ENCODE measurements at places on chromosomes 6 and 20.

- DNase-seq = peak; percentile 26
Measured at GRCh38 chr6:97282238-97282725, 734 bp downstream of the MMS22L start.

DNA sequence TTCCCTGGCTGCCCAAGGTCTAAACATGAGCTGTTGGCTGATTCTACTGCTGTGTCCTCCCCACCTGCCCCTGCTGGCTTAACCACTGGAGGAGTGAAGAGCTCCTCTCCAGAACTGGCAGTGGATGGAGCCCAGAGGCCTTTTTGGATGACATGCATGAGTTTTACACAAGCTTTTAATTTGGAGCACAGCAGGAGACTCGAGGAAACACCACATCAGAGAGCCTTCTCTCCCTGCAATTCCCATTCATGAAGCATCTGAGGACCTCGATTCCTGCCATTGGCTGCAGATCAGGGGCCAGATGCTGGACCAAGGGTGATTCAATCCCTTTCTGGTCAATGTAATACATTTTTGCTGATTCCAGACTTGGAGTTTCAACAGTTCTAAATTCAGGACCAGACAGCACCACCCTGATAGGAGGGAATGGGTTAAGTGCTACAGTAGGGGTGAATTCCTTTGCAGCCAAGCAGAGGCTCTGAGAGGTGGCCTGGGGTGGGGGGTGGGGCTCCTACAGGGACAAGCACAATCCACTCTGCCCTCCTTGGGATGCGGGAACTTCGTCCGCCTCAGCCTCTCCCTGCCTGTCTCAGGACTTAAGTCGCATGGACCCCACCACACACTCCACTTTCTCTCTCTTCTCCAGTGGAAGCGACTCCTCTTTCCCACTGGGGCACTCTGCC is 599 bp upstream of the PSORS1C1 start:
- peak; percentile 82 for DNase-seq

DNA sequence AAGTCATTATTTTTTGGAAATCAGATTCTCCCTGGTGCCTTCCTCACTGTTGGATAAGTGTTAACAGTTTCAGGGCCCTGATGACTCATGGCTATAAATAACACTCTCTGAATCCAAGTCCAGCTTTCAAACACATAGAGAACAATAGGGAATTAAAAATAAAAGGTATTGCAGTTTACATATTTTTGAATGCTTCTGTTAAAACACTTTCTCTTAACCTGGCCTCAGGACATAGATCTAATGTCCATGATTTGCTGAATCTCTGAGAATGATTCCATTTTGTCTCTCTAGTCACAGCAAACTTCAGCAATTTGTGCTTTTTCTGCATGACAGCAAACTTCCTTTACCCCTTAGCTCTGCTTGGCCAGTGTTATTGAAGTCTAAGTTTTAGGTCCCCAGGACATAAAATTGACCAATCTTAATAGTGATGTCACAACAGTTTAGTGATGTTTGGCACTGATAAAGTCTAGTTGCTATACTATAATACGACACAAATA is 1192.4 kb upstream of the CITED2 start:
- peak; percentile 48 for DNase-seq

DNA sequence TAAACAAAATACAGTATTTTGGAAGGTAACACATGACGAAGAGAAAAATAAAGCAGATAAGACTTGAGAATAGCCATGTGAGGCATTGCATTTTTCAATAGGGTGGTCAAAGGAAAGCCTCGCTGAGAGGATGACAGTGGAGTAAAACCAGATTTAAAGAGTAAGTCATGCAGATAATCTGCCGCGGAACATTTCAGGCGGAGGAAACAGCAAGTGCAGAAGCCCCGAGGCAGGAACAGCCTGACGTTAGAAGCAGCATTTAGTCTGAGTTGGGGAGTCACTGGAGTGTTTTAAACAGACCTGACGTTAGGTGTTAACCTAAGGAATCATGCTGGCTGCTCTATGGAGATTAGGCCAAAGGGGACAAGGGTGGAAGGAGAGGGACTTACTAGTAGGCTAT is 65.0 kb upstream of the VSTM2L start:
- no peak for DNase-seq

DNA sequence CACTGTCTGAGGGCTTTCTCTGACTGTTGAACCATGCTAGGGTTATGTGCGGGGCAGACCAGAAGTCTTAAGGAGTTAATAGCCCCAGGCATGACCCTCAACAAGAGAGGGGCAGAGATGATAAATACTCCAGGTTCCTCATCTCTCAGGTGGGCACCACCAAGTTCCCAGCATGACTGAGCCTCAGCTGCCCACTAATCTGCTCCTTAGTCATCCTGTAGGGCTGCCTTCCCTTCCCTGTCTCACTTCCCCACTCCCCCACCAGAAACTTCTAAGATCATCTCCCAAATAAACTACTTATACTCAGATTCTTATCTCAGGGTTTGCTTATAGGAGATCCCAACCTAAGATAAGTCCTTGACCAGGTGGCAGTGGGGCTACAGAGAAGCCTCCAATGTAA is 137.2 kb upstream of the PRND start:
- no peak for DNase-seq

DNA sequence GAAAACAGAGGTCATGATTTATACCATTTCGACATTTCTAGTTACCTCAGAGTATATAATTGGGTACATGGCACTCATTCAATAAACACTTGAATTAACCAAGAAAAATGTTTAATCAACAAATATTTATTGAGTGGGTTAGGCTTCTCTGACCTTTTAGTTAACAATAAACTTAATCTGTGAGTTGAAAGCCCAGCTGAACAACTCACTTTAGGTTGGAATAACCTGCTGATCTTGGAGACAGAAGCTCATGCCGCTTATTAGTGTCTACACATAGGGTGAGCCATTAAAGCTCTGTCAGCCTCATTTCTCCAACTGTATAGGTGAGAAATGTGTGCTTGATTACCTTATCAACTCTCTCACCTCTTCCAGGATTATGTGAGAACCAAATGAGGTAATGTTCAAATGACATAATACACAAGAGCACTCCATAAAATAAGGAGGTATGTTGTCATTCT is 98.2 kb upstream of the DTNBP1 start:
- no peak for DNase-seq

- no peak for DNase-seq
Measured at GRCh38 chr20:20608041-20608440, 104.4 kb downstream of the RALGAPA2 start.

DNA sequence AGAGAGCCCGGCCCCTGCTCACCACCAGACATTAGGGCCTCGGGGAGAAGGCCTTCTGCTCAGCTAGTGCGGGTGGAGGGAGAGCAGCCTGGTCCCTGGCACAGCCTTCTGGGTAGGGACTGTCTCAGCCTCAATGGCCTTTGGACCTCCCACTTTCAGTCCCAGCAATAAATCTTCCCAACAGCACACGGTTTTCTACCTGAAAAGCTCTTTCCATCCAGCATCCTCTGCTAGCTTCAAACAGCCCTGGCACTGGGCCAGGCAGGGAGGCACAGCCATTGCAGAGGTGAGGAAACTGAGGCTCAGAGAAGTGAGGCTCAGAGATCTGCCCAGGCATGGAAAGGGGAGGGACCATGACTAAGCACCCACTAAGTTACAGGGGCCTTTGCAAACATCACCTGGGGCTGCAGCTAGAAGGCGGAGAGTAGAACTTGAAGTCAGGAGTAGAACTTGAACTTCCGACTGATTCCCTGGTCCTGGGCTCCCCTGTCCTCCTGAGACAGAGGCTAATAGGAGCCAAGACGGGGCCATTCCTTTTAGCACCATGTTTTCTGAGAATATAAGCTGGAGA is 43.9 kb upstream of the NOL4L start:
- no peak for DNase-seq

GRCh38 chr6:167108278-167108677 is 14.6 kb upstream of the CCR6 start:
- no peak for DNase-seq

- no peak for DNase-seq
Measured at GRCh38 chr6:51541847-51542246, 545.6 kb downstream of the PKHD1 start.

- DNase-seq = no peak
Measured at GRCh38 chr20:1824181-1824580, 71.0 kb upstream of the SIRPA start.

- no peak for DNase-seq
Measured at GRCh38 chr6:45712786-45713185, 302.9 kb downstream of the CLIC5 start.

DNA sequence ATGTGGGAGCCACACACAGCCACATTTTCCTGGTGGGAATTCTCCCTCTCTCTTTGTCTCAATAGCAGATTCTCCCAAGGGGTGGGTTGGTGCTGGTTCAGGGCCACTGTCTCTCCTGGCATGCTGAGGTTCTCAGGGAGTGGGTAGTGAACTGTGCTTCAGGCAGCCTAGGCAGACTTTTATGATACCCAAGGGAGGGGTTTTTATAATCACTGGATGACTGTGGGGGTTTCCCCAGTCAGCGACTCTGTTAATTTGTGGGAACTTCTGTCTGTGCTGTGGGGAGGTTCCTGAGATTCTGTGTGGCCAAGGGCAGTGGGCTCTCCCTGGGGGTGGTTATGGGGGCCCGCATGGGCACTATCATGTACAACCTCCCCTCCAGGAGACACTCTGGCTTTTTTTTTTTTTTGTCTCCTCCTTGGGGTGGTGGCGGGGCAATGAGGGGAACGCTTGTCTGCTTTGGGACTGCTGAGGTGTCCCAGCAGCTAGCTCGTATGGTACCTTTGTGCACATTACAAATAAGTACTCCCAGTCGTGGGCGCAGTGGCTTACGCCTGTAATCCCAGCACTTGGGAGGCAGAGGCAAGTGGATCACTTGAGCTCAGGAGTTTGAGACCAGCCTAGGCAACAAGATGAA is 10.0 kb downstream of the PTK7 start:
- no peak for DNase-seq

Data from foreskin fibroblast (primary cell).